GM23248 (cell line): ENCODE measurements at places on chromosomes 5 and 9. TPM values are rescaled to one million over a fixed set of nuclear protein-coding genes. Genes with fewer than 3 reads are reported as not detected.

The DBH gene
- total RNA-seq, result not detected in 2 replicates

GRCh38 chr9:137302449-137303150 lies 529 bp upstream of the NRARP start:
- DNase-seq, result peak; percentile 75

- peak; percentile 92 for DNase-seq
Measured at GRCh38 chr9:113622600-113623400, 159.3 kb downstream of the RGS3 start.

DNA sequence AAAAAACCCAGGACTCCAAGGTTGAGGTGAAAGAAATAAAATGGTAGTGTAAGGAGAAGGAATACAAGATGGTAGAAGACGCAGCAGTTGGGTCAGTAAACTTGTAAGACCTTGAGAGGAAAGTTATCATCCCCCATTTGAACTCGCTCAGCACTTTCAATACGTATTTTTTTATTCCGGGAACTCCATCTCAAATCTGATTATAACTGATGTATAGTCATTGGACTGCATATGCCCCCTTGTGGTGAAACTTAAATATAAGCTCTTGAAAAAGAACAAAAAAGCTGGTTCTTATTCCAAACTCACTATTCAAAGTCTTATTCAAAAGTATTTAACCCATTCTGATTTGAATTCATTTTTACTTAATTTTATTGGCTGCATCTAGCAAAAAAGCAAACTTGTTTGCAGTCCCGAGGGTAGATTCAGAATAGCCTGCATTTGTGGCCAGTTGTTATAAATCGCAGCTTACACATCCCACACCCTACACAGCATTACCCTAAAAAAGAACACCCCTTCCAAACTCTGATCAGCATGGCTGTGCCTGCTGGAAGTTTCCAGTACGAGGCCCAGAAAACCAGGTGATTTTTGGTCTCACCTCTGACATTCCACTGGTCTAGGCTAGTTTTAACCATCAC lies 118.0 kb downstream of the ESM1 start:
- DNase-seq, result peak; percentile 81

GRCh38 chr5:143141652-143142051 lies 261.8 kb downstream of the NR3C1 start:
- no peak for DNase-seq

- DNase-seq, result no peak
Measured at GRCh38 chr9:104604801-104605200, 626 bp downstream of the OR13C2 start.

DNA sequence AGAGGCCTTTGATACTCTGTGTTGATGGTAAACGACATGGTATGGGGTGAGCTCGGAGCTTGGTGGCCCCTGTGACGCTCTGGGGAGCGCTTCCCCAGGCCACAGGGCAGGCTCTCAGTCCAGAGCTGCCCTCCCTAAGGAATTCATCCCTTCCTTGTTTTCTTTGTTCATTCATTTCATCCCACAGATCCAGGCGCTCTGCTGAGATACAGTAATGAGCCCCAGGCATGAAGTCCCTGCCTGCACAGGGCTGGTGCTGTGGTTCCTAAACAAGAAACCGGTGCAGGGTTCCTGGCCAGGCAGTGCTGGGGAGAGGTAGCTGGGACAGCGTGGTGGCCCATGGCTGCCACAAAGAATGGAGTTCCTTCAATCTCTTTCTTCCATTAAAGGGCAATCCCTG lies 14.4 kb downstream of the NEK6 start:
- DNase-seq, result no peak

DNA sequence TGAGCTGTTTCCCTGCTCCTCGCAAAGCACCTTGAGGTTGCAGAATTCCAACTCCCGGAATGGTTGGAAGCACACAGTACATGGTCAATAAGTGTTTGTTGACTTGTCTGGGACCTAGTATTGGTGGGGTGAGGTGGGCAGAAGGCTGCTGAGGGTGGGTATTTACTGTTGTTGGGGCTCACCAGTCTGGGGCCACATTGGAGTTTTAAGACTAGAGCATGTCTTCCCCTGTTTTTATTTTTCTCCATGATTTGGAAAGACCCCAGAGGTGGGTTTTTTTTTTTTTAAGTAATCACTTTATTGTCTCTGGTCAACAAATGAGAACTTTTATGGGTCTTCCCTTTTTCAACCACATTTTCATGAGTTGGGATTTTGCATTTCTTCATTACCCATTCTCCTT lies 55.1 kb downstream of the IRF1 start:
- no peak for DNase-seq

The AQP7 gene
- not detected in 2 replicates for total RNA-seq

GRCh38 chr5:155676967-155677366 lies 650.0 kb upstream of the SGCD start:
- no peak for DNase-seq

GRCh38 chr5:11584017-11584416 lies 320.2 kb downstream of the CTNND2 start:
- DNase-seq, result no peak

DNA sequence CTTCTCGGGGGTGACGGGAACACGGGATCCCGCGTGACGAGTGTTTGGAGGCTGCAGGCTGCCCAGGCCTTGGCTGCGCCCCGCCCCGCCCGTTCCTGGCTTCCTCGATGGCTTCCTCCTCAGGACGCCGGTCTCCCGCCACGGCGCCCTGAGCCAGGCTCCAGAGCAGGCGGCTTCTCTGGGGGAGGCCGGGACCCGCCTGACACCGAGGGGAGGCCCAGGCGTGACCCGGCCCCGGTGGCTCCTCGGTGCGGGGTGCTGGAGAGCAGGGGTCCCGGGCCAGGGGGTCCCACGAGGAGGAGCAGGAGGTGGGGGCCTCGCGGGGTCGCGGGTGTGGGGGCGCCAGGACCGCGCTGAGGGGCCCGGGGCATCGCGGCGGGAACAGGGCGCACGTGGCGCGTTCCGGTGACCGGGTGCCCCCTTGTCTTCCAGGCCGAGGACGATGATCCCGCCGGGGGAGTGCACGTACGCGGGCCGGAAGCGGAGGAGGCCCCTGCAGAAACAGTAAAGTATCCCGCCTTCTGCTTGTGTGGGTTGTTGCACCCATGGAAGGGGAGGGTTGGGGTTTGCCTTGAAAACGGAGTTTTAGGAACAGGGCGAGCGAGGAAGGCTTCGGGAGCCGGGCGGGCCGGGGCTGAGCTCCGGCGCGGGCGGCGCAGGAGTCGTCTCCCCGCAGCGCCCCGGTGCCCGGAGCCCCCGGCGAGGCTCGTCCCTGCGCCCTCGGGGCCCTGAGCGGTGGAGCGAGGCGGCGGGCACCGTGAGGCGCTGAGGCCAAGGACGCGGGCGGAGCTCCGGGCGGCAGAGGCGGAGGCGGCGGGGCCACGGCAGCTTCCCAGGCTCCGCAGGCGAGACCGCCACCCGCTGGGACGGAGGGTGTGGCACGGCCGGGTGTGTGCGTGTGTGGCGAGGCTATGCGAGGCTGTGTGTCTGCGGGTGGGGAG lies 22.2 kb downstream of the AHRR start:
- DNase-seq, result peak; percentile 94

The PDLIM7 gene
- total RNA-seq, result 320 and 357 TPM in 2 replicates

GRCh38 chr5:173451031-173451430 lies 122.8 kb upstream of the STC2 start:
- DNase-seq, result peak; percentile 30

DNA sequence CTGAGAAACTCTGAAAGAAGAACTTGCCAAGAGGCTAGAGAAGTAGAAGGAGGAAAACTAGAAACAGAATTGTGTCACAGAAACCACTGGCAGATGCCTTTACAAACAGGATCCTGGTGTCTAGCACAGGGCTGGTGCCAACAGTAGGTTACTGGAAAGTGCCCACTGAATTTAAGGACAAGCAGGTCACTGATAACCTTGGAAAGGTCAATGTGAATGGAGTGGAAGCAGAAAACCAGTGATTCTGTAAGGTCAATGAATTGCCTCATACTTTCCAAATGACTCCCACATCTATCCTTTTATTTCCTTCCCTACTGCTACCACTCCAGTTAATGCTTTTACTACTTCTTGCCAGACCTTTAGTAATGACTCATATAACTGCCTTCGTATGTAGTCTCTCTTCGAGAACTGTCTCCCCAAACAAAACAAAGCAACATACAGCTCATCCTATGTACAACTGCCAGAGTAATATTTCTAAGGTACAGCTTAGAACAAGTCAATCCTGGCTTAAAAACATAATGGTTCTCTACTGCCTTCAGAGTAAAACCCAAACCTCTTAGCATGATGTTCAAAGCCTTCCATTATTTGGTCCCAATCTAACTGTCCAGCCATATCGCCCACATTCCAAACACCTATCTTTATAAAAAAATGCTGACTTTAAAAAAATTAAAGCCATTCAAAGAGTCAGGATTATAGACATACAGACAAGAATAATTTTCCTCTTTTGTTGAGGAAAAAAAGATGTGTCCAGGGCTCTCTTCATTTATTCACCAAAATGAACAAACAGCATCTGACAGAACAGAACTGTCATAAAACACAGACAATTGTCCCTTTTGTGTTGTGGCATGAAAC lies 52.5 kb downstream of the NR3C1 start:
- DNase-seq, result peak; percentile 89

The GBGT1 gene
- 2.7 and 3.1 TPM in 2 replicates for total RNA-seq

The TLR4 gene
- 11.9 and 13.8 TPM in 2 replicates for total RNA-seq

The TEX10 gene
- total RNA-seq, result 28.3 and 30.9 TPM in 2 replicates

- peak; percentile 52 for DNase-seq
Measured at GRCh38 chr9:104835161-104835560, 71.2 kb downstream of the NIPSNAP3B start.

DNA sequence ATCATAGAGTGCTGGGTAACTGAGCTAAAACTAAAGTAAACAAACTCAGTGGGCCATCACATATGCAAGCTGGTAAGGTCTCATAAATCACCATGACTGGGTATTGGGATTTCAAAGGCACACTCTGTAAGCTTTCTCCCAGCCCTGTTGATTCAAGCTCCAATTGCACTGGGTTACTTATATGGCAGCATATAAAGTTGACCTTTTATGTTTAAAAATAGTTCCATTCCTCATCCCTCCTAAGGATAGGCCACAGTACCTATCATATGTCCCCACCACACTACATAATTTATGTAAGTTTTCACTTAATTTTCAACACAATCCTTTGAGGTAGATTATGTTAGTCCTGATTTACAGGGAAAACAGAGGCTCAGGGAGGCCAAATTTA lies 438.4 kb downstream of the RAB3C start:
- DNase-seq, result no peak

The PTGDS gene
- total RNA-seq, result not detected in 2 replicates

DNA sequence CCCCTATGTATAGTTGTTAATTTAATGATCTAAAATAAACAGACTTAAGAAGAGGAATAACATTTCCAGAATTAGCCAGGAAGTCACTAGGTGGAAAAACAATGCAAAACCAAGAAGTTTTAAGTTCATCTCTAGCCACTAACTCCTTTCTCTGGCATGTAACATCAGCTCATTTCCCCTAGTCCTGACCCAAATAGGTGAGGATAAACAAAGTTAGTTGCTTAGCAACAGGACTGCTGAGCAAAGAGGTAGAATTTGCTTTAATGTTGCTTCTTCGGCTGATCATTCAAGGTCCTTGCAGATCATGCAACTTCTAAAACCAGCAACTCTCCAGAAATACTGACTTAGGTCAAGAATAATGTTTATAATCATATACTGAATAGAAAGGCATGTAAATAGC lies 675.8 kb downstream of the CETN3 start:
- DNase-seq, result no peak
